Fibroblast of lung (primary cell): ENCODE measurements at places on chromosomes 6 and 20. TPM values are rescaled to one million over a fixed set of nuclear protein-coding genes. Genes with fewer than 3 reads are reported as not detected.
A peak's percentile ranks its signal among the peaks of the same experiment; 100 is the strongest.

DNA sequence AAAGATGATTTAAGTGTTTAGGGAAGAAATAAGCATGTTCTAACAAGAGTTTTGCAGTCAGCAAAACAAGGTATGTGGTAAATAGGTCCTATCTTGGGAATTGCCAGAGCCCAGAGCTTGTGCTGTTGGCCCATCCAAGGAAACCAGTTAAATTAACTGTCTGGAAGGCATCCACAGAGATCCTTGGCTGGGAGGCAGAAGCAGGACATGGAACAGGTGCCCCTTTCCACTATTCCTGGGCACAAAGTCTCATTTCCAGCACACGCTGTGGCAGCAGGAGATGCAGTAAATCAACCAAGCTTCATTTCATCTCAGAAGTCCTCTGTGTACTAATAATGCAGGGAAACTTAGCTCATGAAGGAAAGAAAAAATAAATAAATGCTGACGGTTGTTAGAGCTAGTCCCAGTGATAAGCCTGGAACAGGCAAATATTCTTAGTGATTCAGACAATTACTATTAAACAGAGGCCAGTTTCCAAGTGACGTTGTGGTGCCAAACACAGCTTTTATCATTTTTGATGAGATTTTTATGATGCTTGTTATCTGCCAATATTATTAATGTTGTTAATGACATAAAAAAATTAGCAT is 39.8 kb upstream of the SNAP25 start:
- DNase-seq = peak; percentile 57

DNA sequence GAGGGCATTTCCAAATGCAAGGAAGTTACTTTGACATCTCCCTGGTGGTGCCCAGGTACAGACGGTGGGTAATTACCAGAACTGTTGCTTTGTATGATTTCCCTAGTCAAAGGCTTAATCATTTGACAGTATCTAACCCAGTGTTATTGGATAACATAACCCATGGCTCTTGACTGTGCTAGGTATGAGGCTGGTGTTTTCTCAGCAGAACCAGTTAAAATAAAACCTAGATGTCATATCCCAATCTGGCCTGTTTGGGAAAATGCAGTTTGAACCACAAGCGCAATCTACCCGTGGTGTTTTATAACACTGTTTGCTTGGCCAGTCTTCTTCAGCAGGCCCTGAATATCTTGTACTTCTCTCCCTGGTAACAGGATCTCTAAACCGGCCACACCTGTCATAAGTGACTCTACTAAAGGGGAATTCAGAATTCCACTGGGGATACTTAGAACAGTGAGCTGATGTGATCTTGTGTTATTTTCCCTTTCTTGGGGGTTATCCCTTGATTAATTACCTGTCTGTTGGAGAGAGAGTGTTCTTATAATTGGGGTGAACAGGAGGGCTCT is 32.8 kb downstream of the PPP1R14C start:
- no peak for DNase-seq

DNA sequence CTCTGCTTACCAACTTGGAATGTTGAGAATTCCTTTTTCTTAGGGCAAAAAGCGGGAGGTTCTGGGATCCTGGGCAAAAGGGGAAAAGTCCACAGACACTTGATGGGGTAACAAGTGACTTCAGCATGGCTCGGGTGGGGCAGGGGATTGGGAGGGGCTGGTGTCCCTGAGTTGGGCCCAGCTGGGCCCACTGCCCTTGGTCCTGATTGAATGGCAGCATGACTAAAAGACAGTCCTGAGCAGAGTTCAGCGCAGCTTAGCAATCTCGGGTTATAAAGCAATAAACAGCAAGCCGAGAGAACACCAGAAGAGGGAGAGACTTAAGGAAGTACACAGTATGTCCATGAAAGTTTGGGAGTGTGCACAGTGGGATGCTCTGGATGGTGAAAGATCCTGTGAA is 5.6 kb downstream of the PPP2R5D start:
- DNase-seq = no peak

GRCh38 chr6:91317247-91317835 is 730.5 kb upstream of the MAP3K7 start:
- peak; percentile 37 for DNase-seq

DNA sequence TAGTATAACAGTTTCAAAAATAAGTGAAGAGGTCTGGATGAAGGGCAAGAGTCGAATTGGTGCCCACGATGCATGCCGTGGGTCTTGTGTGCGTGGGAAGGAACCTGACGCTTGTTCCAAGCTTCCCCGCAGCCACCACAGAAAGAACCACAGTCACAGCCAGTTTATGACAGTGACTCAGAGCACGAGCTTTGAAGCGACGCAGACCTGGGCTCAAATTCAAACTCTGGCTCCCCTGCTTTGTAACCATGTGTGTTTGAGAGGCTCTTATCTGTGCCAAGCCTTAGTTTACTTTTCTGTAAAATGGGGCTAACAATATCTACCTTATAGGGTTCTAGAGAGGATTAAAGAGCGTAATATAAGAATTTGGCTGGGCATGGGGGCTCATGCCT is 65.5 kb downstream of the SYNJ2 start:
- DNase-seq = no peak

DNA sequence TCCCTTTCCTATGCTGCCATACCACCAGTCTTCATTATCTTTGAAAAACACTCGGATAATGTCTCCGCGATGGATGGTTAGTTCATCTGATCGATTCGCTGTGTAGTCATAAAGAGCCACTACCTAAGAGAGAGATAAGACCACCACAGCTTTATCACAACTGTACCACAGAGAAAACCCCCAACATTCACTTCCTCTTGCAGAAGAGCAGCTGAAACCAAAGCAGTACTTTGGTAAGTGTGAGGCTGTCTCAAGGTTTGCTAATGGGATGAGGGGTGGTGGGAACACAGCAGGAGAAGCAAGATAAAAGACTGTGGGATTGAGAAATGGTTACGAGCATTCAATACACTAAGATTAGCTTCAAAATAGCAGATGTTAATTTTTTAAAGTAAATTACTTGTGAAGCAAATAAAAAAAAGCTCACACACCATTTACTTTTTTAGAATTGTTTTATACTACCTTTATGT is 142.1 kb downstream of the MYB start:
- no peak for DNase-seq

- DNase-seq = no peak
Observed at GRCh38 chr6:11414176-11414963, 123.2 kb upstream of the TMEM170B start.

DNA sequence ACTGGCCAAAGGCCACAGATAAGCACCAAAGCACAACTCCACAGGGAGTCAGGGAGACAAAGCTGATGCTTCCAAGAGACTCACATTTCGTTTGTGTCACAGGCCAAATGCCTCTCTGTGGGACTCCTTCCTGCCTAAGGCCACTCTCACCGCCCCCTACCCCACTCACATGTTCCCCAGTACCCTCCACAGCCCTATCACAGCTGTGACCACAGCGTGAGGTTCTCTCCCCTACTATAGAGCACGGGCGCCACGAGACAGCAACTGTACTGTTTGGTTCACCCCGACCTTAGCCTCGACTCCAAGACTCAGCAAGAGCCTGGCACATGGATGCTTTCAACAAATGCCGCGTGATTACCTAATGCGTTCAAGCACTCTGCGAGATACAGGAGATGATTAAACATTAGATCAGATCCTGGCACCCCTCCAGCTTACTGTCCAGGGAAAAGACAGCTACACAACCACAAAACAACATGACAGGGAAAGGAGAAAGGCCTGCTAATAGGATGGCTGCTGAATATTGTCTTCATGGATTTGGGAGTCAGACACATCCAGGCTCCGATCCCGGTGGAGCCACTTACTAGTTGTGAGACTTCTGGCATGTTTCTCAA is 105.5 kb downstream of the AGPAT4 start:
- DNase-seq = peak; percentile 97

BANF2 gene
- not detected in 2 replicates for polyA plus RNA-seq

GRCh38 chr6:116059713-116060571 is 749 bp downstream of the FRK start:
- DNase-seq = peak; percentile 11

- DNase-seq = no peak
Observed at GRCh38 chr6:125444006-125444923, 142.5 kb upstream of the HDDC2 start.
